ENCODE measurements at places on chromosomes 2 and 18.

GRCh38 chr2:132479155-132479554, 62.5 kb downstream of the GPR39 start:
- no peak for DNase-seq

DNA sequence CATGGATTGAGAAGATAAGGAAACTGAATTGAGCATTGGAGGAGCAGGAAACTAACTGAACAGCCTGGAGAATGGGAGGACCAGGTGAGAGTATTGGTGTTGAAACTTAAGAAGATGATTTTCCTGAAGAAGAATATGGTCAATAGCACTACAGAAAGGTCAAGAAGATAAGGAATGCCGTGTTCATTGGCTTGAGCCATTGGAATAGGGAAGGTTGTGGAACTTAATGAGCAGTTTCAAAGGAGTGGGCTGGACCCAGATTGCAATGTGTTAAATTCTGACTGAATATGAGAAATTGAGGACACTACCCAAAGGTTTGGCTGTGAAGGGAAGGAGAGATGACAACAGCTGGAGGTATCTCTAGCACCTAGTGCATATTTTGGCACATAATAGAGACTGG, 19.0 kb downstream of the KCMF1 start:
- DNase-seq, result no peak

- DNase-seq, result no peak
These were observed 29.9 kb downstream of the HK2 start for GRCh38 chr2:74863802-74864248.

GRCh38 chr2:207137596-207138337, 28.0 kb downstream of the KLF7 start:
- no peak for DNase-seq

DNA sequence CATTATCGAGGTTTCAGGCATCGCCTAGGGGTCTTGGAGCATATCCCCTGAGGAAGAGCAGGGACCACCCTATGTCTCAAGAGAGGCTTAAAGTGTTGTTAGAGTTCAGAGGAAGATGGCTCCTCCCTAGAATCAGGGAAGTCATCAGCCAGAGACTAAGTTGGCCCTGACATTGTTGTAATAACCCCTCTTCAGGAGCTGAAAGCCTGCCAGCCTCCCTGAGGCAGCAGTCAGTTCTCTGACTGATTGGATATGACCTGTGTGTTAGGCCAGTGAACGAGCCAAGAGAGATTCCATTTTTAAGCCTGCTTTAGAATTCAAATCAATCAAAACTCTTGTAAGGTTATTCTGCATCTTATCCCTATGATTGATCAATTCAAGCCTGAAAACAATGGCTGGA, 34.9 kb downstream of the ARHGAP28 start:
- no peak for DNase-seq

DNA sequence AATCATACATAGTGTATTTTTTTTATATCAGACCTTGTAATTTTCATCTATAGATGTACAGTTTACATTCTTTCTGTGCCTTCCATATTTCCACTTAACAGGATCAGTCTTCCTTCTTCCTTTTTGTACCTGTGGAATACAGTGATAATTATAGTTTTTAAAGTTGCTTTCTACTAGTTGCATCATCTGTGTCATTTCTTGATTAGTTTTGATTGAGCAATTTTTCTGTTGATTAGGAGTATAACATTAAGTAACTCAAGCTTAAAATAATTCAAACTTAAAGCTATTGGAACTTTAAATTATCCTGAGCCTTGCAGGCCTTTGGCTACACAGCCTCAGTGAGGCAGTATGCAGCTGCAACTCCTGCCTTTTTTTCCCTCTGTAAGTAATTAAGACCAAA, 57.4 kb downstream of the NEURL3 start:
- DNase-seq, result no peak
